ENCODE measurements at places on chromosomes 16 and 17. TPM values are rescaled to one million over a fixed set of nuclear protein-coding genes. Genes with fewer than 3 reads are reported as not detected.

GRCh38 chr17:4998732-4999429 is 1.1 kb downstream of the KIF1C start:
- DNase-seq = no peak

GRCh38 chr16:83830091-83830768 is 22.5 kb downstream of the HSBP1 start:
- no peak for DNase-seq

DNA sequence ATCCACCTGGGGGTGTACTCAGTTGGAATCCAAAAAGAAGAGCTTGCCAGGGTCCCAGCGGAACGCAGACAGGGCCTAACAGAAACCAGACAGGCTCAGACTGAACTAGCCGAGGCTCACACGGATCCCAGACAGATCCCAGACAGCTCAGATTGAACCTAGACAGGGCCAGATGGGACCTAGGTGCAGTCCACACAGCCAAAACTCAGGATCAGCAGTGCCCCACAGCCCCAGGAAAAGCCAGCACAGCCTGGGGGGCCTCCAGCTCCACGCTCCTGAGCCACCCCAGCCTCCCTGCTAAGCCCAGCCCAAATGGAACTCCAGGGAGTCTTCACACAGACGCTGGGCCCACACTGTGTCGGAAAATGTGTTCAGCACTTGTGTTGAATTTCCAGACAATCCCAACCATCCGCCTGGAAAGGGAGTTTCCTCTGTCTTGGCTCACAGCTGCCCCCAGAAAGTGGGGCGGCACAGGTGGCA is 7.5 kb downstream of the STX1B start:
- no peak for DNase-seq

HLF gene
- 7.7 TPM for total RNA-seq

NAGS gene
- total RNA-seq = 0.90 TPM

- no peak for DNase-seq
Measured at GRCh38 chr17:57966246-57966645, 11.0 kb upstream of the CUEDC1 start.

GRCh38 chr16:2001456-2002355 is 7.9 kb downstream of the ZNF598 start:
- DNase-seq = no peak

DNA sequence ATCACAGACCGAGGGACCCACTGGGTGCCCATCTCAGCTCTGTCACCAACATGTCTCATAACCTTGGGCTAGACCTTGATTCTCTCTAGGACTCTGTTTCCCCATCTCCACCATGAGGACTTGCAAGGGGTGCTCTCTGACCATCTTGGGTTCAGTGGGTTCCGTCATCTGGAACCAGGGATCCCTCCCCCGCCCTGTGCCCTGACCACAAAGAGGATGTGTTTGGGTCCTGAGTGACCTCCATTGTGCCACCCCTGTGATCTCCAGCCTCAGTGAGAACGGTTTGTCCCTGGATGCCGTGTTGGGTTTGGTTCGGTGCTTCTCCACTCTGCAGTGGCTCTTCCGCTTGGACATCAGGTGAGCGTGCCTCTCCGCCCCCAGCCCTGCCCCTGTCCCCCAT is 49.1 kb upstream of the CPNE2 start:
- DNase-seq = no peak

DNA sequence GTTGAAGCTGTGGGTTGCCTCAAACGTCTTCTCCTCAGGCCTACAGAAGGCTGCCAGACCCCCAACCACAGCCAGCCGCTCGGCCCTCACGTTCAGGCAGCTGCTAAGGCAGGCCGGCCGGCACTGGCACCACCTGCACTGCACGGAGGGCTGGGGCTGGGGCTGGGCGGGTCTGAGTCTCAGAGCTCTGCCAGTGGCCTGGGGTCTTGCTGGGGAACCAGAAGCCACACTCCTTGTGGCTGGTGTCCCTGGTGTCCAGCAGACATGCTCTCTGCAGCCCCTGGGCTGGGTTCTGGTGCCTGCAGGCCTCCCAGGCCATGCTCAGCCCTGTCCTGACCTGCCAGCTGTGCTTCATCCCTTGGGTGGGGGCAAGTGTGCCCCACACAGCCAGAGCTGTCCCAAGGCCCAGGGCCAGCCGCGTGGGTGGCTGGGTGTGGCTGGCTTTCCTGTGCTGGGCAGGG is 42.0 kb downstream of the BAHCC1 start:
- no peak for DNase-seq

DNA sequence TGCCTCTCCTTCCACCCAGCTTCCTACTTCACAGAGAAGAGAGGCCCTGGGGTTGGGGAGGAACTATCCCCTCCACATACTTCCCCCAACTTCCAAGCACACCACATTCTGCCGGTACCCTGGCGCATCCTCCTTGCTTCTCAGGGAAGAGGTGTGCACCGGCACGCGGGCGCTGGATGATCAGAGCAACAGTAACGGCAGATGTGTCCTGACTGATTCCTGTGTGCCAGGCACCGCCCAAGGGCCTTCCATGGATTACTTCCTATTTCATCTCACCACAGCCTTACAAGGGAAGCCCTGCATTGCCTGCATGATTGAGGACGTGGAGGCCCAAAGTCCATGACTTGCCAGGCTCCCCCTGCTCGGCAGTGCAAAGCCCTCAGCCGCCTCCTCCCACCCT is 21.1 kb upstream of the MLKL start:
- DNase-seq = no peak

SPATA32 gene
- not detected for total RNA-seq

DNA sequence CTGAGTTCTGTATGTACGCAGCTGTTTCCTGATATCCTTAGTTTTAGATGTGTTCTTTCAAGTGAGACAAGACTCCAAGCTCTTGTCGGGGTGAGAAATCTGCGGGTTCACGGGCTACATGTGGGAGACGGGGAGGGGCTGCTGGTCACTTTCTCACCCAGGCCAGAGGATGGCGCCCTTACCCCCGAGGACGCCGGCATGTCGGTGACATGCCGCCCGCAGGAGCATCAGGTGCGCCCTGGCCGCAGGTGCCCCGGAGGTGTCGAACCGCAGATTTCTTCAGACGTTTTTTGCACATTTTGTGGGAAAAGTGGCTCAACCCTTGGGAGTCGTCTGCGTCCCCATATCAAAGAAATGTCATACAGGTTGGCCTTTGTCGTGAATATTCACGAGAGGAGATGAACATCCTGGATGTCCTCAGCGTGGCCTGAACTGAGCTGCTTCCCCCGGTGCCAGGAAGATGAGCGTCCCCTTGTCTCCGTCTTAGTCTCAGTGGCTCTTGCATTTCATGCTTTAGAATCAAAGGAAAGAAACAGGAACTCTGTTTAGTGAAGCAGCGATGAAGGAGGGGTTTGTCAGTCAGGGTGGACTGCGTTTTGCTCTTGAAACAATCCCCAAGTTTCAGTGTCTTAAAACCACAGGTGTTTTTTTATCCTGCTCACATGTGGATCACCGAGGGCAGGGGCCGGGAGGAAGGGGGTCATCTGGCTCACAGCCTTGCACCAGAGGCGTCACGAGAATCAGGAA is 75.4 kb upstream of the ZNF750 start:
- no peak for DNase-seq

DNA sequence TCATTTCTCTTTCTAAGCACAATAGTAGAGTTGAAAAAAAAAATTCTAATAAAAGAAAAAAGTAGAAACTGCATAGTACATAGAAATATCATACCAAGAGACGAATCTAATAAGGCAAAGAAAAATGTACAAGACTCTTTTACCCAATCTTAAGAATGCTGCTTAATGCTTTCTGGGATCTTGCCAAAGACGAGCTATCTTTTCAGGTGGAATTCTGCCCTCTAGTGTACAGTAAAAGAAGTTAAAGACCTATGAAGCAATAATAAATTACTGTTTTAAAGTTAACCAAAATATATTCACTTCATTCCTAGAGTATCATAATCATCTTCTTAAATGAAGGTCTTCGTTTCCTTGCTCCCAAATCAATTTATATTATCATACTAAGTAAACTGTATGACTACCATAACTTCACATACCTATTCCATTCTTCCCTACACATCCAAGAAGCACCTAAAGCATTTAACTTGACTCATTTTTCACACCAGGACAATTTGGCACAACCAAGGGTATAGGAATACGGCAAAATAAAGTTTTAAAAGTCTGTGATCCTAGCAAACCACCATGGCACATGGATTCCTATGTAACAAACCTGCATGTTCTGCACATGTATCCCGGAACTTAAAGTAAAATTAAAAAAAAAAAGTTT is 47.7 kb downstream of the CFDP1 start:
- peak; percentile 62 for DNase-seq

DNA sequence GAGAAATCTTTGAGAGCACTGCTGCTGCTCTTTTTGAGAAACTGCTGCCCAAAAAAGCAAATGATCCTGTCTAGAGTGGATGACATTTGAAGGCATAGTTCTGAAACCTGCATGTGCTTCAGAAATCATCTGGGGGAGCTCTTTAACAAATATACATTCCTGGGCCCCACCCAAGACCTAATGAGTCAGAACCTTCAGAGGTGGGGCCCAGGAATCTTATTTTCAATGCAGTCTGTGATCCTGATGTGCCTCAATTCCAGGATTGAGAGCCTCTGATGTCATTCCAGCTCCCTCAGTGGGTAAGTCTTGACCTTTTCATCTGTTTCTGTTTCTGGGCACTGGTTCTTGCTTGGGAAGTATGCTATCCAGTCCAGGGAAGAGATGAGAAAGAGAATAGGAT is 42.3 kb downstream of the HNF1B start:
- DNase-seq = no peak

DNA sequence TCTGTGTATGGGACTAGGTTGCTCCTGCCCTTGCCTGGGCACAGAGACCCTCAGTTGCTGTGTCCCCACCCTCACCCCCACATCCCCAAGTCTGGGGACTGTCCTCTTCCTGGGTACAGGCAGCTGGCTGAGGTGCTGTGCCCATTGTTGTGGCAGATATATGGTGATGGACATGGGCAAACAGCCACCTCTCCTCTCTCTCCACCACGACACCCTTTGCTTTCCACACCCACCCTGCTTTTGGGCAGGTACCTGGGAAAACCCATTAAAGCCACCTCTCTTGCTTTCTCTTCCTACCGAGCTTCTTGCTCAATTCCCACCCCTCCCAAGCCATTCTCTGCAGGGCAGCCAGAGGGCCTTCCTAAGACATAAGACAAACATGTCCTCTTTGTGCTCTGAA is 21.7 kb downstream of the TRPV2 start:
- no peak for DNase-seq

Measured in urinary bladder (tissue), 4 donors.